ENCODE measurements at places on chromosomes 3 and 15.

- no peak for DNase-seq
These were observed 59.0 kb upstream of the USP50 start for GRCh38 chr15:50605462-50605861.

DNA sequence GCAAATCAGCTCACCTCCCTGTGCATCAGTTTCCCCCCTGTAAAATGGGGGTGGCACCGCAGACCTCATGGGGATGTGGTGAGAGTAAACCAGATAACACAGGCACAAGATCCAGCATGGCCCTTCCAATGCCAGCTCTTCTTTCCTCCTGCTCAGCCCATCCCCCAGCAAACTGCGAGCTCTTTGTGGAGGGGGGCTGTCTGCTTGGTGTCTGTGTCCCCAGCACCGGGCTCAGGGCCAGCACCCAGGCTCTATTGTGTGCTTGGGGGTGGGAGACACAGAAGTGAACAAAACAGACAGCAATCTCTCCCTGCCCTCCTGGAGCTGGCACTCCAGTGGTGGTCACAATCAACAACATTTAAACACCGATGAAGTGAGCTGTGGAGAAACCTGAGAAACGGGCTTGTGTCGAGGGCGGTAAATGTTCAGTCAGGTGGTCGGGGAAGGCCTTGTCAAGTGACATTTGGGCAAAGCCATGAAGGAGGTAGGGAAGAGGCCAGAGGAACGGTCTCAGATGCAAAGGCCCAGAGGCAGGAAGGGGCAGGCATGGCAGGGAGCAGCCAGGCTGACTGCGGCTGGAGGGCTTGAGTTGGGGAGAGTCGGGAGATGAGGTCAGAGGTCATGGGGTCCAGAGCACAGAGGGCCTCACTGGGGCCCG, 28.4 kb downstream of the GRIP2 start:
- no peak for DNase-seq

DNA sequence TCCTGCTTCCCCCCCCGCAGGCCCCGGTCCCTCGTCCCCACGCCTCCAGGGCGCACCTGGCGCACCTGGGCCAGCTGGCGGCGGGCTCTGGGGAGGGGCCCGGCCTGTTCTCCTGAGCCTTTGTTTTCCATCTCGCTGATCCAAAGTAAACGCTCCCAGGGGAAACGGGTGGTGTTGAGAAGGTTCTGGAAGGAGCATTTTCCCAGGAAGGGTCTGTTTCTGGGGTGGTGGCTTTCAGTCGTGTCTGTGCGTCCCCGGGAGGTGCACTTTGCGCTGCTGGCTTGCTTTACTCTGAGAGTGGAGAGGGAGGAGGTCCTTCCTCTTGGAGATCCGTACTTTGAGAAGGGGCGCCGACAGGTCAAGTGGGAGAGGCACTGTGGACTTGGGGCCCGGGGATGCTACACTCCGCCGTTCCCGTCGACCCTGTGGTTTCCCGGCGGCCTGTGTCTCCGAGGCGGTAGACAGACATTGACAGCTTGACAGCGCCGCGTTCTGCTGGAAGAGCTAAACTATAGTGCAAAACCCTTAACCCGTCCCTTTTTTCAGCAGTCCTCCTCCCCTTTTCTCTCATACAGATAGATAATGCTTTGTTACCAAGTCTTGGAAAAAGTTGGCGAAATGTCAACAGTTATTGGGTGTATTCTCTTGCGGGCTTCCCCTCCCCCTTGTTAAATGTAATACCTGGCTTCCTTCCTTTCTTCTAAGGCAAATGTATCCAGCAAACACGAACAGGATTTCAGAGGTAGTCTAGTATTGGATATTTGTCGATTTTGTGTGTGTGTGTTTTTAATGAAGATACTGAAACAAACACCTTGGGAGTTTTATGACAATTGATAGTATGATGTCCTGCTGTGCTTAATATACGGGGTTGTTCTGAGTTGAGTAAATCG, 6.5 kb downstream of the TPM1 start:
- peak; percentile 11 for DNase-seq

DNA sequence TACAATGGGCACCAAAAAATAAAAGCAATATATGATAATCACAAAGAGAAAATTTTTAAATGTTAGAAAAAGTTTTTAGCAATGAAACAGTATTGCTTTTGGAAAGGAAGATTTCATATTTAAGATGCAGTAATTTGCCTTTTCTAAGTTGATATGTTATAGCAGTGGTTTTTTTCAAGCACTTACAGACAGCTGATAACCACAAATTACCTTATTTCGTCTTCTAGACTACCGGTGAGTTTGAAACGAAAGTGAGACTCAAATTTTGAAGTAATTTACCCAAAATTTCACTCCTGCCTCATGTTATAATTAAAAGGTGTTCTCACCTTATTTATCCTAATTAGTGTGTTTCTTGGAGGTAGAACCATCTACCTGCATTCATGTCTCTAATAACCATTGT, 207.8 kb downstream of the MCTP2 start:
- DNase-seq: no peak

- DNase-seq: no peak
These were observed 30.6 kb downstream of the CTSH start for GRCh38 chr15:78914027-78914764.

GRCh38 chr3:67215690-67216089, 217.6 kb downstream of the KBTBD8 start:
- DNase-seq: no peak

DNA sequence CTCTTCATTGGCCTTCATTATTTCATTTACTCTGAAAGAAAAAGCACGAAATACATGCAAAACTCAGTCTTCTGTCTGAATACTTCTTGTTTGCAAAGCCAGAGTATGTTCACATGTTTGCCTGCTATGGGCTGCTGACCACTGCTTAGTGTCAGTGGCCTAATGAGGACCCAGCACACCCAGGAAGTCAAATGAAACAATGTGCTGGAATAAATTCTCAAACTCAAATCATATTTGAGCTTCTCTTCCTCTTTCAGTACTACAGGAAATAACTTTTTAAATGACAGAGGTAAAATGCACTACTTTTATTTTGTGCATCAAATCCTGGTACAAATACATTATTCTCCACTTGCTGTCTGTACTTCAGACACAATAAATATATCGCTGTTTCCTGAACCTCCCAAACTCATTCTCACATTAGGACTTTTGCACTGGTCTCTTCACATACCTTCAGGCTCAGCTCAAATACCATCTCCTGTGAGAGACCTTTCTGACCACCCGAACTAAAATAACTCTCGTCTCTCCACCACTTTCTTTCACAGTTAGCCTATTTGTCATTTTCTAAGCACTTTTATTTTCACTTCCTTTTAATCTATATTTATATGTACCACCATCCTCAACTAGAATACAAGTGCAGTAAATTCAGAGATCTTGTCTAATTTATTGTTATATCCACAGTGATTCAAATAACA, 176.8 kb downstream of the TUSC7 start:
- DNase-seq: no peak

DNA sequence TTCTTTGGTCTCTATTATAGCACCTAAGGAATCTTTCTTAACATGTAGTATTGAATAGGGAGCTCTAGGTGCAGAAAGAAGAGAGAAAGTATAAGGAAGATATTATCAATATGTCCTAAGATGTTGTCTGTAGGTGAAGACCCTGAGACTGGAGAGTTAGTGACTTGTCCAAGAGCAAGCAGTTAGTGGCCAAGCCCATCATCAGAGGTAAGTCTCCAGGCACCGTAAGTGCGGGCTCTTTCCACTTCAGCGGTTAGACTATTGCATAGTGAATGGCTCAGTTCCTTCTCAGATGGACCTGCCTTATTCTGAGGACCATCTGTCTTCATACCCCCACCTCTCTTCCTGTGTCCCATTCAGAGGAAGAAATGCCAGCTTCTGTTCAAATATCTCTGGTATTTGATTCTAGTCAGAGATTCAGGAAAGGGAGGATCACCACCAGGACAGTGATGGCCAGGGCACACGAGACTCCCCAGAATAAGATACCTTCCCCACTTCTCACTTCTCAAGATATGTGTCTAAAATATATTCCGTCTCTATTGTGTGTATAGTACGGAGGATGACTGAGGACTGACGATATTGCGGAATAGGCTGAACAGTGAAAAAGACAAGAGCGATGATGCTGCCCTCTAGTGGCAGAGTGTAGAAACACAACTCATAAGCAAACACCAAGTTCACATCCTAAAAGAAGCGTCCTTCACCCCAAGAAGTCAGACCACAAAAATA, 19.1 kb upstream of the ADGRG7 start:
- DNase-seq: no peak

- DNase-seq: no peak
These were observed 33.0 kb downstream of the HES1 start for GRCh38 chr3:194168994-194169393.

DNA sequence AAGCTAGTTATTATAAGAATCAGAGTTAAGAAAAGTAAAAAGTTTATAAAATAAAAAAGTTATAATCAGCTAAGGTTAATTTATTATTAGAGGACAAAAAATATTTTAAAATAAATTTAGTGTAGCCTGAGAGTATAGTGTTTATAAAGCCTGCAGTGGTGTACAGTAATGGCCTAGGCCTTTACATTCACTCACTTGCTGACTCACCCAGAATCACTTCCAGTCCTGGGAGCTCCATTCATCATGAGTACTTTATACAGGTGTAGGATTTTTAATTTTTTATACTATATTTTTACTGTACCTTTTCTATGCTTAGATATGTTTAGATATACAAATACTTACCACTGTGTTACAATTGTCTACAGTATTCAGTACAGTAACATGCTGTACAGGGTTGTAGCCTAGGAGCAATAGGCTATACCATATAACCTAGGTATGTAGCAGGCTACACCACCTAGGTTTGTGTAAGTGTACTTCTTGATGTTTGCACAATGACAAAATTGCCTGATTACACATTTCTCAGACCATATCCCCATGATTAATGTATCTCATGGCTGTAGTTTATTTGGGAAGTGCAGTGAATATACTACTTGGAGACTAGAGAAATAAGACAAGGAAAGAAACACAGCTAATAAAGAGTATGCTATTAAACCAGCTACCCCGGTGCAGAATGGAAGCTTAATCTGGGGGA, 101.9 kb upstream of the GALNT15 start:
- no peak for DNase-seq

DNA sequence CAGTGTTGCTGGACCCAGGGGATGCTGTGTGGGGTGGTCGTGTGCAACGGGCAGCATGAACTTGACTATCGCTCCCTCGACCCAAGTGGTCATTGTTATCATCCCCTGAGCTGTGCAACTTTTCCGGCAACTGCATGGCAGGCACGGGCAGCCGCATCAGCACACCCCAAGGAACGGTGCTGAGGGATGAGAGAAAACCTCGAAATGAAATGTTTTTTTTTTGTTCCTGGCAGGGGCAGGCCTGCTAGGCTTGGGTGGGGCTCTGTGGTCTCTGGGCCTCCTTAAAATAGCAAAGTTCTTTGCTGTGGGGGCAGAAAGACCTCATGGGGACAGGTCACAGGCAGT, 51.4 kb downstream of the CORO2B start:
- no peak for DNase-seq

- no peak for DNase-seq
These were observed 178.3 kb downstream of the CNTN3 start for GRCh38 chr3:74436184-74436583.

GRCh38 chr15:25708391-25708790, 154.7 kb downstream of the ATP10A start:
- DNase-seq: no peak

- no peak for DNase-seq
These were observed 657.3 kb upstream of the TGFBR2 start for GRCh38 chr3:29949131-29949530.

DNA sequence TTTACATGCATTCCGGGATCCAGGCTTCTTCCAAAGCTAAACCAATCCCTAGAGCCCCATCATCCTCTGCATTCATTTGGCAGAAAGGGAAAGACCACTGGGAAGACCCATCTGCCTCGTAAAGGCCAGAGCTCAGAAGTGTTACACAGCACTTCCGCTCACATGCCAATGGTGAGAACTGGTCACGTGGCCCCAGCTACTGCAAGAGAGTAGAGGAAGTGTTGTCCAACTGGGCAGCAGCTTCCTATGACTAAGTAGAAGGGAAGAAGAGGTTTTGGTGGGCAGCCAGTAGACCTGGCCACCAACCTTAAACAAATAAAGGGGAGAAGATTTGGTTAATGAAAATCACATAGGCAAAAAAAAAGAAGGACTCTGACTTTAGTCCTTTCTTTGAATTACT, 74.4 kb upstream of the PPP2R3A start:
- DNase-seq: no peak

GRCh38 chr3:133050891-133051290, 12.7 kb downstream of the TMEM108 start:
- no peak for DNase-seq

GRCh38 chr3:53166781-53167291, 5.8 kb downstream of the PRKCD start:
- no peak for DNase-seq

GRCh38 chr3:98504539-98504938, 7.1 kb downstream of the OR5K2 start:
- DNase-seq: no peak

- DNase-seq: no peak
These were observed 37.5 kb downstream of the TPM1 start for GRCh38 chr15:63079947-63080626.

- DNase-seq: no peak
These were observed 132.5 kb downstream of the SERPINI1 start for GRCh38 chr3:167867981-167868380.

DNA sequence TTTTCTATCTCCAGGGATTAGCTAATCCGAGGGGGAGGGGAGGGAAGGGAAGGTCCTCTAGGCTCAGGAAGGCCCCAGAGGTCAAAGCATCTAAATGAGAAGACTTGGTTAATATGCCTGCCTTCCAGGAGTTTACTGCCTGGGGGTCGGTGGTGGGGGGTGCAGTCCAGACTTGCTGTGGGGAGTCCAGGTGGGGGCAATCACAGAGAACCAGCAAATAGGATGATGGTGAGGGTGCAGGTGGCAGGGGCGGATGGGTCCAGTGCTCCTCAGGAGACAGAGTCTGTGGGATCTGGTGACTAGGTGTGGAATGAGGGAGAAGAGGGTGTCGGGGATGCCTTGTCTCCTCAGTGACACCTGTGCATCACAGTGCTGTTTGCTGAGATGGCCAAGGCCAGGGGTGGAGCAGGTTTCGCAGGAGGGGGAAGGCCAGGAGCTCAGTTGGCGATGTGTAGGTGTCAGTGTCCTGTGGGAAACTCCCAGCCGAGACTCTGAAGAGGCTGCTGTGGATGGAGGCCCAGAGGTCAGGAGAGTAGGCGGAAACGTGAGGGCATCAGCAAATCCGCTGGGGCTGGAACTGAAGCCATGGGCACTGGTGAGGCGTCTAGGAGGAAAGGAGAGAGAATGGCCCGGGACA, 8.1 kb downstream of the CFAP100 start:
- no peak for DNase-seq

GRCh38 chr3:94115482-94115881, 52.6 kb downstream of the NSUN3 start:
- no peak for DNase-seq

- no peak for DNase-seq
These were observed 35.4 kb upstream of the SCAANT1 start for GRCh38 chr3:63947594-63947993.

All from stimulated activated CD8-positive, alpha-beta memory T cell treated with anti-CD3 and anti-CD28 coated beads, Interleukin-7, amount 100 ng/mL, for 48 hours (primary cell).